ENCODE measurements at places on chromosomes 1 and 21.

DNA sequence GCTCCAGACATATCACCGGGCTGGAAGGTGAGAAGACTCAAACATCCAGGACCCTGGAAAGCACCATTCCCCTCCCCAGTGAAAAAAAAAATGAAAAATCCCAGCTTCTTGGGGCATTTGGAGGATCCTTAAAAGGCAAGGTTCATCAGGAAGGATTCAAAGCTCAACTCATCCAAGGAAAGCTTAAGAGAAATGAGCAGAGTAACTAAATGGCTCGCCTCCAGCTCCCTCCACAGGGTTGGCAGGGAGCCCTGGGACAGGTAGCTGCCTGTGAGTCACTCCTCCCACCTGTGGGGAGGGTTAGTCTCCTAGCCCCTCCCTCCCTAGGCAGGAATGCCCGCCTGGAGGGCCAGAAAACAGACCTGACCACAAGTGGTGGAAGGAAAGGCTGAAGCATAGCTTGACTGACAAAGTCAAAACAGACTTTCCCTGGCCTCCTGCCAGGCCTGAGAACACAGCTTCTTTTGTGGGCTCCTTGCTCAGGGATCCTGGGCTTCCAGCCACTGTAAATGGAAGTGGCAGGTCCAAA, 712 bp upstream of the LAMB3 start:
- peak; percentile 89 for DNase-seq

- DNase-seq = no peak
Measured at GRCh38 chr1:179921981-179922872, 32.4 kb upstream of the CEP350 start.

- no peak for DNase-seq
Measured at GRCh38 chr1:87902830-87903229, 574.1 kb downstream of the LMO4 start.

GRCh38 chr1:23964790-23965740, 5.4 kb downstream of the PNRC2 start:
- no peak for DNase-seq

DNA sequence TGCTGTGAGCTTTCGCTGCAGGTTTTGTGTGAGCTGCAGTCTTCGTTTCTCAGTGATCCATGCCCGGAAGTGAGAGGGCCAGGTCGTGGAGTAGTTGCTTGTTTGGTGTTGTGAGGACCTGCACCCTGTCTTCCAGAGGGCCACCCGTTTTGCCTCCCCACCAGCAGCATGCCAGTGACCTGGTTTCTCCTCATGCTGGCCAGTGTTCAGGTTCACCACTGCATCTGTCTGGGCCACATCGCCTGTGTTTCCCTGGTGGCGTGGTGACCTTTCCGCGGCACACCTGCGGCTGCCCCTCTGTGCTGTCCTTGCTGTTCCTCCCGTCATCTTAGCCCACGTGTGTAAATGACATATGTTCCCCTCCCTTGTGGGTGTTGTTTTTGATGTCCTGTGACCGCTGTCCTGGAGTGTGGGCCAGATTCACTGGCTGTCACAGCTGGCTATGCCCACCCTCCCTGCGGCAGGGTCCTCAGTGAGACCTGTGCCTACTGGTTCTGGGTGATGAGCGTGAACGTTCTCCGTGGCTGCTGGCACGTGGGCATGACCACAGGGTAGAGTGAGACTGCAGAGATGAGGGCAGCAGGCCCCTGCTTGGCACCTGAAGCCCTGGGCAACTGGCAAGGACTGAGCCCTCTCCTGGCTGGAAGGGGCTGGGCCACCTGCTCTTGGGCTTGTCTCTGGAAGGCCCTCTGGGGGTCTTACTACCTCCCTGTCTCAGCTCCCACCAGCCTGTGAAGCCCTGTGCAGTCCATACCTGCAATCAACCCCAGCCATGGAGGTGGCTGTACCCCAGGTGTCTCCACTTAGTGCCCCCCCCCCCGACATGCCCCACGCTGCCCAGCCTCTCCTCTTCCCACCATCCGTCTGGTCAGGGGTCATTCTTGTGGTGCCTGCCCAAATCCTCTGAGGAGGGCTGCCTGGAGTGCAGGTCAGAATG, 7.3 kb downstream of the IBA57 start:
- DNase-seq = no peak

GRCh38 chr1:242055749-242056320, 56.9 kb upstream of the MAP1LC3C start:
- no peak for DNase-seq

DNA sequence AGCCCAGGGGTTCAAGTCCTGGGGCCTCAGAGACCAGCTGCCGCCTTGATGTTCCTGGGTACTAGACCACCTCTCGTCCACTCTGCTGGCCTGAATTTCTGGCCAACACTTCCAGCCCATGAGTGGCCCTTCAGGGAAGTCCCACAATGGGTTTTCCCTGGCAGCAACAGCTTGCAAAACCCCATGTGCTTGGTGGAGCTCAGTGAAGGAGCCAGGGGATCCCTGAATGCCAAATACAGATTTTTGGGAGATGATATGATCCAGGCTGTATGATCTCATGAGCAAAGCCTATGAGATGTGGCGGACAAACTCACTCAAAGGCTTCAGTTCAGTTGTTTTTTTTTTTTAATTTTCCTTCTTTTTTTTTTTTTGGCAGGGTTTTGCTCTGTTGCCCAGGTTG, 9.6 kb upstream of the RASSF5 start:
- no peak for DNase-seq

- no peak for DNase-seq
Measured at GRCh38 chr1:246158131-246158530, 348.9 kb downstream of the SMYD3 start.

DNA sequence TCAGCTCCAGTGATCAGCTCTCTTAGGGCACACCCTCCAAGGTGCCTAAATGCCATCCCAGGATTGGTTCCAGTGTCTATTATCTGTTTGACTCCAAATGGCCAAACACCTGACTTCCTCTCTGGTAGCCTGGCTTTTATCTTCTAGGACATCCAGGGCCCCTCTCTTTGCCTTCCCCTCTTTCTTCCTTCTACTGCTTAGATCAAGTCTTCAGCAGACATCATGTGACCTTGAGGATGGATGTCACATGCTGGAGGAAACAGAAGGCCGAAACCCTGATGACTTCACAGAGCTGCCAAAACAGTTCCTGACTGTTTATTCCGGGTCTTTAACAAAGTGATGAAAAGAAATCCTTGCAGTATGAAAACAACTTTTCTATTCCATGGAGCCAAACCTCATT, 24.4 kb upstream of the WDR26 start:
- no peak for DNase-seq

DNA sequence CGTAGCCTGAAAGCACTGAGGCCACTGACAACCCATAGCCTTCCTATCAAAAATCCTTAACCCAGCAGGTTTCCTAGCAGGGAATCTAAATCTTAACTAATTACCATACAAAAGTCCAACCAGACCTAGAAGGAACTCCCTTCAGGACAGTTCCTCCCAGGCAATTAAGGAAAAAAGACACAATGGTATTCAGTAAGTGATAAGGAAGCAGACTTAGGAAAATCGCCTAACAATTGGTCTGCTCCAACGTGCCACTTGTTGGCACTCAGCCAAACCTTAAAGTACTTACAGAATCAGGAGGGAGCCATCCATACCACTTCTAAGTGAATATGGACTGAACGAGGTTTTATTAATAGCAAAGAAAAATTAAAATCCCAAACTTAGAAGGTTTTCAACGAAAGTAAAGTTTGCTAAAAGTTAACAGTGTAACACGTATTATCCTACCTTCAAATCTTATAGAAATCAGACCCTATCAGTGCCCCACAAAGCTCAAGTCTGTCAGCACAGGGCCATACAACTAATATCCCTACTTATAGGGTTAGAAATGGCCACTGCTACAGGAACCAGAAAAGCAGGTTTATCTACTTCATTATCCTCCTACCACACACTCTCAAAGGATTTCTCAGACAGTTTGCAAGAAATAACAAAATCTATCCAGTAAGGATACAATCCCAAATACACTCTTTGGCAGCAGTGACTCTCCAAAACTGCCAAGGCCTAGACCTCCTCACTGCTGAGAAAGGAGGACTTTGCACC, 29.0 kb downstream of the SPATA6 start:
- no peak for DNase-seq

GRCh38 chr1:200243042-200243437, 166.8 kb downstream of the ZNF281 start:
- DNase-seq = no peak

DNA sequence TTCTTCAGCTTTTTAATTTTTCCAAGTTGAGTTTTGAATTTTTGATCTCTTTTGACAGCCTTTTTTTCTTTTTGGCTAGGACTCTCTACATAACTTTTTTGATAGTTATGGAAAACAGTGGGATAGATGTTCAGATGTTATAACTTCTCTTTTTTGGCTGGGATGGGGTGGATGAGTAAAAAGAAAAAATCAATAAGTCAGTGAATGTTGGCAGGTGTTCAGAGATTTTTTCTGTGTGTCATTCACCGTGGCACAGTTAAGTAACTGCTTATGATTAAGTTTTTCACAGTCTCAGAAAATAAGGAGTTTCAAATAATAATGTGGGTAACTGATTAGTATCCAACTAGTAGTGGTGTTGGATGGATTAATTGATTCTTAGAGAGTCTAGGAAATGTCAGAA, 24.0 kb downstream of the HS2ST1 start:
- no peak for DNase-seq

GRCh38 chr1:203478231-203478630, 2.6 kb downstream of the PRELP start:
- DNase-seq = no peak

GRCh38 chr1:178954325-178954690, 71.4 kb upstream of the FAM20B start:
- no peak for DNase-seq

DNA sequence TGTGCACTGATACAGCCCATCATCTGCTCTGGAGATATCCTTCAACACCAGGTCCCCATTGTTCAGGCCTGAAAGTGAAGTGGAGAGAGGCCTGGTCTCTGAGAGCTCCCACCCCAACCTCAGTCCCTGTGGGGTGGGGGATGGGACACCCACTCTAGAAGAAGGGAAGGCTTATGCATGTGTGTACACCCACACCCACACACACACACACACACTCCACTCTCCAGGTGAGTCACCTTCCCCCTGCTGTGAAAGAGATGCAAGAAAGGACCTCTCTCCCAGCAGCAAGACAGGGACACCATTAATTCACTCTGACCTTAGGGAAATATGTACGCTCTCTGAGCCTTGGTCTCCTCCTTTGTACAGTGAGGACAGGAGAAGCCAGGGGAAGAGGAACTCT, 5.9 kb downstream of the VSIG8 start:
- no peak for DNase-seq

GRCh38 chr1:230827801-230828200, 40.5 kb downstream of the C1orf198 start:
- DNase-seq = no peak

- no peak for DNase-seq
Measured at GRCh38 chr21:38869196-38869595, 63.5 kb downstream of the ETS2 start.

DNA sequence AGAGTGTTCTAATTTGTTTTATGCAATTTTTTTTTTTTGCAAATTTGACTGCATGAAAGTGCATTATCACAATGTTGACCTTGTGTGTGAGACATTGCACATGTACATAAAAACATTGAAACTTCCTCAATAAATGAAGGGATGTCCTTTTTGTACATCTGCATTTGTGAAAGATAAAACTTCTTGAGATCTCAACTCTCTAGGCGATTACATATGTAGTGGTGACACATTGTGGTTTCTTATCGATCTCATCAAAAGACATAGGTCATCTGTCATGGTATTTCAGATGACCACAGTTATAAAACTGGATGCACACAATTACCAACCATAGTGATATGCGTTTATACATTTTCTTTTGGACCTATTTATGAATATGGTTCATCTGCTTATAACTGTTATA, 35.6 kb upstream of the C21orf91 start:
- DNase-seq = no peak

GRCh38 chr1:204321665-204322064, 38.1 kb downstream of the PLEKHA6 start:
- DNase-seq = no peak

- peak; percentile 54 for DNase-seq
Measured at GRCh38 chr1:30801771-30802198, 44.2 kb upstream of the LAPTM5 start.

DNA sequence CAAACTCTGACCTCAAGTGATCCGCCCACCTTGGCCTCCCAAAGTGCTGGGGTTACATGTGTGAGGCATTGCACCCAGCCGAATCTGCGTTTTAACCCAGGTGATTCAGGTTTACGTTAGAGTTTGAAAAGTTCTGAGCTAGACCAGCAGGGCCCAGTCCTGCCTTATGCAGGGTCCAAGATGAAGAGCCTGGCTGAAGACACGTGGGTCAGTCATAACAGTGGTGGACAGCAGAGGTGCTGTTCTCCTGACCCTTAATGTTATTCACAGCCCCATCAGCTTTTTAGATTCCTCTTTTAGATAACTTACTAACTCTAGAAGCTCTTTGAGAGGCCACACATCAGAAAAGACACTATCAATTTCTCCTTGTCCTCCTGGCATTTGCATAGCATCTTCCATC, 50.0 kb downstream of the GNG4 start:
- DNase-seq = no peak

DNA sequence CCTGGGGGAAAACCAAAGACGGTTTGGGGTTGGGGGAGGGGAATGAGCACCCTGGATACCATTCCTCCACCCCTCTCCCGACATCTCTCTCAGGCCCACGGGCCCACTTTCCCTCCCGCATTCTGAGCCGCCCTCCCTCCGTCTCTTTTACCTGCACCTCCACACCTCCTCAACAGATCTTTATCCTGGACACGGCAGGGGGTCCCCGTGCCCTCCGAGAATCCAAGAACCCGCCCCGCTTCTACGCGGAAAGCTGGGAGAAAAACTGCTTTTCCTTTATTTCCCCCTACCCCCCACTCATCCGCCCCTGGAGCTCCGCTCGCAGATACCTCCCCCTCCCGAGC, 108.8 kb downstream of the NAV1 start:
- DNase-seq = no peak

- DNase-seq = no peak
Measured at GRCh38 chr1:200423235-200423634, 13.4 kb upstream of the ZNF281 start.

- no peak for DNase-seq
Measured at GRCh38 chr1:85555867-85556573, 24.5 kb upstream of the CCN1 start.

DNA sequence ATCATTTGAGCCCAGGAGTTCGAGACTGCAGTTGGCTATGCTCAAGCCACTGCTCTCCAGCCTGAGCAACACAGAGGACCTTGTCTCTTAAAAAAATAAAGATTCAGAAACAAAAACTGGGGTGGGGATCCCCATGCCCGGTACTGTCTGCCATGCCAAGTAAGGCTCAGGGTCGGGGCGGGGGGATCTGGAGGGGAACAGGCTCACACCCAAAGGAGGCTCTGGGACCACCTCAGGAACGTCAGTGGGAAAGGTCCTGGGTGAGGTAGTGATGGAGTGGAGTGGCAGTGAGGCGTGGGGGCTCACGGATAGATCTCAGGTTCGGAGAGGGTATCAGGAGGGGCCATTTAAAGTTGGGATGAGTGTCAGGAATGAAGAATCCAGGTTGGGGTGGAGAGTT, 765 bp upstream of the S100A4 start:
- DNase-seq = no peak

DNA sequence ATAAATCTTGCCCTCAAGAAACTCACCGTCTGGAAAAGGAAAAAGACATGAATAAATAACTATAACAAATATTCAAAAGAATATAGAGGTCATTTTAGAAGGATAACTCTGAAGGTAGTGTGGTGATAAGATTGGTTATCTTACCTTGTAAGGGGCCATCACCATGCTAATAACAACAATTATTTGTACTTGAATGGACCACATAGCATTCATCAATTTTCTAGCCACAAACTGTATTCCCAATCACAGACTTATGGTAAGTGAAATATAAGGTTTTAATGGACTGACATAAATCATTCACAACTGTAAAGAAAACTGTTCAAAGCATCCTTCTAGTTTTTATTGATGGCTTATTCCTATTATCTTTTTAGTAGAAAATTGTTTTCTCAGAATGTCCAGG, 57.8 kb downstream of the HMCN1 start:
- DNase-seq = no peak
